ENCODE measurements at places on chromosomes 7 and 10.

DNA sequence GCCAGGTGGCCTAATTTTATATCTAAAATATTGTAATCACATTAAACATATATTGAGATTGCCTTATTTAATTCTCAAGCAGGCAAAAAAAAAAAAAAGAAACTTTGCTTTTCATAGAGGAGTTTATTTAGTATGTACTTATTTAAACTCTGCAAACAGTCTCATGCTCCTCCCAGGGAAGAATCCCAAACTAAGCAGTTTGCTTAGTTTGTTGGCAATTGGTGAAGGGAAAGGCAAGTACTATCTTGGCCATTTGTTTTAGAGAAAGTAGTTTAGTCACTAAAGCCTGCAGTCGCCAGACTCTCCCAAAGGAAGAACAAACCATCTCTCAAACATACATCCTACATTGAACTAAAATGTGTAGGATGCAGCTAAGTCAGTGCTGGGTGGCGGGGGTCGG is 226.8 kb downstream of the CDC14C start:
- DNase-seq = no peak

DNA sequence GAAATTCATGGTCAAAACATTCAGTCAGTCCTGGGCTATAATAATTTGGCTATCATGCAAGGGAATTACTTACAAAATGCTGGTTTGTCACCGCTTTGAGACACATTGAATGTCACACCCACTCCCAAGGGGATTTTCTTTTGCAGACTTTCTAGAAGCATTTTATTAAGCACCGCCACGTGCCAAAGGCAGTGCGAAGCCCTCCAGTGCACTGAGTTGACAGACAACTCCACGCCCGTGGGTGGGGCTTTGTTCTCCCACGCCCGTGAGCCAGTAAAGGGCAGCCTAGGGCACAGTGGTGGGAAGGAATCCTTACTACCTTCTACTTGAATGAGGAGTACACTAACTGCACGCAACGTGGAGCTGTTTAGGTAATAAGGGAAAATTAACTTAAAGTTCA is 515.8 kb downstream of the KCNMA1 start:
- no peak for DNase-seq

DNA sequence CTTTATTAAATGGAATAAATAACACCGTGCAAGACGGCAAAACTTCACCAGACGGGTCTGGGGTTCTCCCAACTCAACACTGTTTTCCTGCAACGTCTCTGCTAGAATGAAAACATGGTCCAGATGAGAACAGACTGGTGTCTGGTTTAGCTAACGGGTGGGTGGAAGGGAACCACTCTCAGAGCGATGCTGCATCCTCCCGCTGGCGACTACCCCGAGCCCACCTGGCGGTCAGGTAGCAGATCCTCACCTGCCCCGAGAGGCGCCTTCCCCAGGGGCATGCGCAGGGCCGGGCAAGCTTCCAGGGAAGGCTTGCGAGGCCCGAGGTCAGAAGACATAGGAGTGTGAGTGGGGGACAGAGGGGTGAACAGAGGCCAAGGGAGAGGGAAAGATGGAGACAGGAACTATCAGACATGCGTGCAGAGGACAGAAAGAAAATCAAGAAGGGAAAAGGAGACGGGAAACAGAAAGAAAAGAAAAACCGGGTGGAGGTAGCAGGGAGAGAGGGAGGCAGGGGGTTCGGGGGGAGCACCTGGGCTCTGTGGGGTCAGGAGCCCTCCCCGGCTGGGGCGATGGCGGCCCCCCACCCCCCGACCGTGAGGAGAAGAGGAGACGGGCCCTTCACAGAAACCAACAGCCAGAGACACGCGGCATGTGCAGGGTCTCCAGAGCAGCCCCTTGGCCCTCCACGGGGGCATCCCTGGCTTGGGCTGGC is 222.0 kb downstream of the MAD1L1 start:
- DNase-seq = no peak

DNA sequence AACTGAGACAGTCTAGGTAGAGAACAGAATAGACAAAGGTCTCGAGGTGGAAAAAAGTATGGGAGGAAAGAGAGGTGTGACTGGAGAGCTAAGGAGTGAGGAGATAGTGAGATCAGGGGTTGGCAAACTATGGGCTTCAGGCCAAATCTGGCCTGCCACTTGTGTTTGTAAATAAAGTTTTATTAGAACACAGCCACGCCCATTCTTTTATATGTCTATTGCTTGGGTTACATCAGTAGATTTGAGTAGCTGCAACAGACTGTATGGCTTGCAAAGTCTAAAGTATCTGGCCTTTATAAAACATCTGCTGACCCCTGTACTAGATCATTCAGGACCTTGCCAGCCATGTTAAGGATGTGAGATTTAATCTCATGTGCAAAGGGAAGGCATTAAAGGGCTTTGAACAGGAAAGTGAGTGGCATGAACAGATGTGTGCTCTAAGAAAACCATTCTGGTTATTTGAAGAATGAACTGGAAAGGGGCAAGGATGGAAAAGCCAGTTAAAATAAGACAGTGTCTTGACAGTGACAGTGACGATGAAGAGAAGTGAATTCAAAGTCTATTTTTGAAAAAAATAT is 240.3 kb downstream of the RNLS start:
- no peak for DNase-seq

DNA sequence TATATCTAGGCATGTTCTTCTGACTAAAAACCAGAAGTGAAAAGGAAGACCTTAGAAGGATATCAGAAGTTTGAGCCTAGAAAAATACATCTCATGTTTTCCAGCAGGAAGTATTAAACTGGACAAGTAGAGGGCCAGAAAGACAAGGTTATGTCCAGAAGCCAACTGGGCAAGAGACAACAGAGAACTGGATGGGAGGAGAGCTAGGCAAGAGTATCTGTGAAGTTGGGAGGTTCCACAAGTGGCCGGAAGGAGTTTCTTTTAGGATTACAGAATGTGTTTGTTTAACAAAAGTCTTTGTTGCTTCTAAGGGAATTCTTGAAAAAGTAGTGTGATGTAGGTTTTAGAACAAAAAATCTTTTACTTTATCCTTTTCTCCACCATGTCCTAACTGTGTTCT is 86.4 kb downstream of the CYP26A1 start:
- DNase-seq = no peak

- DNase-seq = no peak
These were observed 56.0 kb downstream of the UBE2H start for GRCh38 chr7:129896568-129897382.

DNA sequence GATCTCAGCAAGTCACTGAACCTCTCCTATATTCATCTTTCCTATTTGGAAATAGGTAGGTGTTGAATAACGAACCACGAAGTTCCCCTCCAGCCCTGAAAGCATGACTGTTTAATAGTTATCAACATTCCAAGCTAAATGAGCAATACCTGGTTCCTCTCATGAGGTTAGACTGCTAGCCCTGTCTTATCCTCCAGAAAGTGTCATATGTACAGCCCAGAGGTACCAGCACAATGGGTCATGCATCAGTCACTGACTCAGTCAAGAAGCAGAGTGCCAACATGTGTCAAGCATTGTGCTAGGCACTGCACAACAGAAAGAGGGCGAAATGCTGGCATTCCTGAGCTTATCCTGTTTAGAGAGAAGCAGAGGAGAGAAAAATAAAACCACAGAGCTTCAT is 70.0 kb downstream of the AMPH start:
- DNase-seq = no peak

DNA sequence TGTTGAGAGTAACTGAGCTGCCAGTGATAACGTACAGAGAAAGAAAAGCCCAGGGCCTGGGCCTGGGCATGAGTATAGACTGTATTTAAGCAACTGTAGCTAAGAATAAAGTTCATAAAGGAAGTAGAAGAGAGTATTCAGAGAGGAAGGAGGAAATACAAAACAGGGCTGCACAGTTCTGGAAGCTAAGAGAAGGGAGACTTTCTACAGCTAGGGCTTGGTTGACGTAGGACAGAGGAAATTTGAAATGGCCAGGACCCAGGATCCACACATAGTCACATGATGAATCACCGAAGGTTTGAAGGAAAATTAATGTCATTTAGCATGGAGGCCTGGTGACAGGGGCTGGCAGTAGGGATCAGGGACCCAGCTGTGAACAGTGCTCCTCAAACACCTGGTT is 66.7 kb downstream of the ARL4A start:
- DNase-seq = no peak

- DNase-seq = no peak
These were observed 129.9 kb downstream of the ZNF92 start for GRCh38 chr7:65503434-65504152.

GRCh38 chr10:19658131-19658530 is 158.1 kb upstream of the PLXDC2 start:
- DNase-seq = no peak

GRCh38 chr7:23438171-23438570 is 32.1 kb downstream of the IGF2BP3 start:
- DNase-seq = no peak

GRCh38 chr10:88114368-88114767 is 250.9 kb downstream of the PTEN start:
- DNase-seq = no peak

GRCh38 chr7:120587243-120587642 is 270.7 kb downstream of the TSPAN12 start:
- no peak for DNase-seq

- no peak for DNase-seq
These were observed 78.4 kb downstream of the DGKI start for GRCh38 chr7:137768366-137768765.

GRCh38 chr7:115635876-115636275 is 394.7 kb downstream of the TFEC start:
- DNase-seq = no peak

GRCh38 chr7:113394856-113395255 is 276.5 kb upstream of the SMIM30 start:
- DNase-seq = no peak

DNA sequence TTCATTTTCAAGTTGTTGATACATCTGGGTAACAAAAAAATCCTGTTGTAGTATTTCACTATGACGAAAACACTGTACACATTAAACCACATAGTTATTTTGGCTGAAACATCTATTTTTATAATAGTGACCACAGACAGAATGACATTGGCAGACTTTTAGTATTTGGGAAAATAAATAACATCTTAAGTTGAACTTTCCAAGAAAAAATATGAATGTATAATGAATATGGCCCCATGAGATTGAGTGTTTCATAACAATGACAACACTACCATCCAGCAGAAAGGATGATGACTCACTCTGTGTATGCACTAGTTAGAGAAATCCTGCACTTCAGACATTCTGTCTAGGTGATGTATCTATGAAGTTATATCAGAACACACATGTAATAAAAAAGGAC is 118.1 kb downstream of the SEMA3D start:
- no peak for DNase-seq

DNA sequence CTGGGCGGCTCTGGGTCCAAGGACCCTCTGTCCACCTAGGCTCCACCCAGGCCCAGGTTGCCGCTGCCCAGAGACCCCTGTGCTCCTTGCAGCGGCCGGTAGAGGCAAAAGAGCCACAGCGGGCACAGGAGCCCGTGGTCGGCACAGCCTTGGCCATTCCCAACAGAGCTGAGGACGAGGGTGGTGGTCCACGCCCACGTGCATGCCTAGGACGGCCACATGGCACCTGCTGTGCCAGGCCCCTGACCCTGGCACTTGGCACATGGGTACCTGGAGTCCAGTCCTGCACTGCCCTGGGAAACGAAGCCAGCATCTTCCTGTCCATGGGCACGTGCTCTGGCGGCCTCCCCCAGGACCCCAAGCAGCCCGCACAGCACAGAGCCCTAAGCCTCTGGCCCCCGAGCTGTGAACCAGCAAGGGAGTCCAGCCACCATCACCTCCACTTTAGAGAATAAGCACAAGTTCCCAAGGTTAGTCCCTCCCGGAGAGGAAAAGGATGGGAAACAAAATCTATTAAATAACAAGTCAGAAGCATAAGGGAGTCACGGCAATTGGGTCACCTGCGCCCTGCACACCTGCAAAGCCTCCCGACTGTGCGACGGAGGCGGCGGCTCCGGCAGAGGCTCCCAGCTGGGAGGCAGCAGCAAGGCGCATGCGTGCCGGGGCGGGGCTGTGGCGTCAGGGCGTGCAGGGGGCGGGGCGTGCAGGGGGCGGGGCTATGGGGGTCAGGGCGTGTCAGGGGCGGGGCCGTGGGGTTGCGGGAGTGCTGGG is 59.1 kb downstream of the STK32C start:
- peak; percentile 86 for DNase-seq

DNA sequence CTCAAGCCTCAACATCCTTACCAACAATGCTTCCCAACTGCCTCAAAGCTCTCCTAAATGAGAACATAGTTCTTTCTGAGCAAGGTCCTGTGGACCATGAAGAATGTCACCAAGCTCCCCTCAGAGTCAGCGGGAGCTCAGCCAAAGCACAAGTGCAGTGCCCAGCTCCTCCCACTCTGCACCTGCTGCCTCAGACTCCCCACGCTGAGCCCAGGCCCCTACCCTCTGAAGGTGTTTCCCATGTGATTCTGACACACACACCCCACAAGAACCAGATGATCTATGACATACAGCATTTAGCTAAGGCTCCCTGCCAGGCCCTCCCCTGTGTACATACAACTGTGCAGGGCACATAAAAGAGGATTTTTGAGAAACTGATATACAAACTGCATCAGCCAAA is 19.2 kb downstream of the ERCC6 start:
- no peak for DNase-seq

- DNase-seq = no peak
These were observed 76.2 kb downstream of the CTBP2 start for GRCh38 chr10:125084191-125084613.

DNA sequence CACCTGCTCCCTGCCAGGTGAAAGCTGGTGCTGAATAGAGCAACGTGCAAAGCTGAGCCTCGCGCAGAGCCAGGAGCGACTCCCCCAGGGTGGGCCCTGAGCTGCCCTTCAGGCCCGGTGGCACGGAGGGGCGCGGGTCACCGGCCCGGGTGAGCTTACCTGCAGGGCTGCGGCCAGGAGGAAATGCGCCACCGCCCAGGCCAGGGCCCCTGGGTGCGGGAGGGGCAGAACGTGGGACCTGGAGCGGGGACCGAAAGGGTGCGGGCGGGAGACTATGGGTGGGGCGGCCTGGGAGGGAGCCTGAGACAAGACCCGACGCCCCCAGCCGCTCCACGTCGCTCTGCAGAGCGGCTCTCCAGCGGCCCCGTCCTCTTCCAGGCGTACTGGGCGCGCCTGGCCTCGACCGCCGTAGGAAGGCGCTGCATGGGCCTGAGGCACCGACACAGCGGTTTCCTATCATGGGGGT is 122.1 kb downstream of the BTAF1 start:
- DNase-seq = peak; percentile 17

- no peak for DNase-seq
These were observed 84.8 kb downstream of the RSU1 start for GRCh38 chr10:16732376-16732775.

GRCh38 chr7:122352454-122352853 is 47.9 kb upstream of the FEZF1 start:
- no peak for DNase-seq

GRCh38 chr10:60990663-60991062 is 46.7 kb upstream of the RHOBTB1 start:
- no peak for DNase-seq

DNA sequence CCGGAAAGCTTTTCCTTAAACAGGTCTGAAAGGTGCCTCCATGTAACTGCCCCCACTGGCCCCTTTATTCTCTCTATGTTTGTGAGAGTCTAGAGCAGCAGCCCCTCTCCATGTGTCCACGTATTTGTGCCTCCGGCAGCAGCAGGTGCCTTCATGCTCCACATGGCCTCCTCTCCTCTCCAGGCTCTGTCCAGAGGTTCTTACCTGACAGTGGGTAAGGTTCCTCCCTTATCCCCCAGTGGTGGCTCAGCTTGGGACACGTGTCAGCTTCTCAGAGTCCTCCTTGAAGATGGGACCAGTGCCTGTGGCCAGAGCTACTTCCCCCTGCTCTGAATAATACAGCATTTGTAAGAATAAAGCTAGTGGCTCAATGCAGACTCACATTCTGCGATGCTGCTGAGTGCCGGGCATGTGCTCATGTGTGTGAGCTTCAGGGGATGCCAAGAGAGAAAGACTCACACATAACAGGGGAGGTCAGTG is 7.9 kb downstream of the CALML3 start:
- DNase-seq = no peak

GRCh38 chr7:87129848-87130247 is 22.4 kb upstream of the DMTF1 start:
- no peak for DNase-seq

All from nephron progenitor cell (in vitro differentiated cells).